PC-3 (cell line): ENCODE measurements at places on chromosomes 11 and 22. TPM values are rescaled to one million over a fixed set of nuclear protein-coding genes. Genes with fewer than 3 reads are reported as not detected.
A peak's percentile ranks its signal among the peaks of the same experiment; 100 is the strongest.

DNA sequence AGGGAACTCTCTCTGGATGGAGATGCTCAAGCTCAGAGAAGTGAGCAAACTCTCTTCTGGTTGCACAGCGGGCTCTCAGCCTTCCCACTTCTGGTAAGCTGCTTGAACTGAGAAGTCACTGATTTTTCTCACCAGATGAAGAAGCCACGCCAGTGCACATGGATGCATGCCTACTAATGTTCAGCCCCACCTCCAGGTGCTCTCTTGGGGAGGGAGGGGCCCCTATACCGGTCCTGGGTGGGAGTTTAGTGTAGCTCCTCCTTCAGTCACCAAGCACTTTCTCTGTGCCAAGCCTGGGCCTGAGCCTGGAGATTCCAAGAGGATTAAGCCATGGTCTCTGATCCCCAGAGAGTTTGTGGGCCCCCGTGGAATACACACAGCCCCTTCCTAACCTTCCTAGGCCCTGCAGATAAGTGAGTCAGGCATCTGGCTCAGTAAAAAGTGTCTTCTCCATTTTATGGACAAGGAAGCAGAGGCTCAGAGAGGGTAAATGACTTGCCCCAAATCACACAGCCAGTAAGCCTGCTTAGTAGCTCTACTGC, 142.2 kb downstream of the ST3GAL4 start:
- H3K27me3 ChIP-seq = peaks cover 56% of the 10 kb centered on the region
- H3K4me1 ChIP-seq = no peaks in the 10 kb centered on the region
- H3K36me3 ChIP-seq = no peaks in the 10 kb centered on the region
- no peak overlapping the region for H3K4me3 ChIP-seq
- H3K27ac ChIP-seq = no peak overlapping the region

- no peak overlapping the region for H3K27ac ChIP-seq
- DNase-seq = no peak
- H3K36me3 ChIP-seq = no peaks in the 10 kb centered on the region
- no peaks in the 10 kb centered on the region for H3K27me3 ChIP-seq
- no peak overlapping the region for H3K4me3 ChIP-seq
Measured at GRCh38 chr22:24822471-24822870, 16.5 kb downstream of the SGSM1 start.

- peak; percentile 49 for DNase-seq
- peaks cover 16% of the 10 kb centered on the region for H3K4me1 ChIP-seq
- no peaks in the 10 kb centered on the region for H3K36me3 ChIP-seq
- H3K27ac ChIP-seq = no peak overlapping the region
- no peaks in the 10 kb centered on the region for H3K27me3 ChIP-seq
Measured at GRCh38 chr11:6572215-6572614, 31.2 kb downstream of the RRP8 start.

The ADORA2A gene
- total RNA-seq = 0.92 and 1.7 TPM in 2 replicates
